T-helper 2 cell (primary cell): ENCODE measurements at places on chromosomes 1 and 21.

DNA sequence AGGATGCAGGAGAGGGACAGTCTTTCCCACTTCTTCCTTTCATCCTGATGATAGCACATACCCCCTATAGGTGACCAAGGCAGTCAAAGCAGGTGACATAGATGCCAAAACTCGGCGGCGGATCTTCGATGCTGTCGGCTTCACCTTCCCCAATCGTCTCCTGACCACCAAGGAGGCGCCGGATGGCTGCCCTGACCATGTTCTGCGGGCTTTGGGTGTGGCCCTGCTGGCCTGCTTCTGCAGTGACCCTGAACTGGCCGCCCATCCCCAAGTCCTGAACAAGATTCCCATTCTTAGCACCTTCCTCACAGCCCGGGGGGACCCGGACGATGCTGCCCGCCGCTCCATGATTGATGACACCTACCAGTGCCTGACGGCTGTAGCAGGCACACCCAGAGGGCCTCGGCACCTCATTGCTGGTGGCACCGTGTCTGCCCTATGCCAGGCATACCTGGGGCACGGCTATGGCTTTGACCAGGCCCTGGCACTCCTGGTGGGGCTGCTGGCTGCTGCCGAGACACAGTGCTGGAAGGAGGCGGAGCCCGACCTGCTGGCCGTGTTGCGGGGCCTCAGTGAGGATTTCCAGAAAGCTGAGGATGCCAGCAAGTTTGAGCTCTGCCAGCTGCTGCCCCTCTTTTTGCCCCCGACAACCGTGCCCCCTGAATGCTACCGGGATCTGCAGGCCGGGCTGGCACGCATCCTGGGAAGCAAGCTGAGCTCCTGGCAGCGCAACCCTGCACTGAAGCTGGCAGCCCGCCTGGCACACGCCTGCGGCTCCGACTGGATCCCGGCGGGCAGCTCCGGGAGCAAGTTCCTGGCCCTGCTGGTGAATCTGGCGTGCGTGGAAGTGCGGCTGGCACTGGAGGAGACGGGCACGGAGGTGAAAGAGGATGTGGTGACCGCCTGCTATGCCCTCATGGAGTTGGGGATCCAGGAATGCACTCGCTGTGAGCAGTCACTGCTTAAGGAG lies 2.9 kb downstream of the NCDN start:
- no peak for DNase-seq

- DNase-seq = no peak
These were observed 14.6 kb upstream of the PAPPA2 start for GRCh38 chr1:176448340-176448739.

- no peak for DNase-seq
These were observed 37.0 kb downstream of the IL6R start for GRCh38 chr1:154442006-154442740.

DNA sequence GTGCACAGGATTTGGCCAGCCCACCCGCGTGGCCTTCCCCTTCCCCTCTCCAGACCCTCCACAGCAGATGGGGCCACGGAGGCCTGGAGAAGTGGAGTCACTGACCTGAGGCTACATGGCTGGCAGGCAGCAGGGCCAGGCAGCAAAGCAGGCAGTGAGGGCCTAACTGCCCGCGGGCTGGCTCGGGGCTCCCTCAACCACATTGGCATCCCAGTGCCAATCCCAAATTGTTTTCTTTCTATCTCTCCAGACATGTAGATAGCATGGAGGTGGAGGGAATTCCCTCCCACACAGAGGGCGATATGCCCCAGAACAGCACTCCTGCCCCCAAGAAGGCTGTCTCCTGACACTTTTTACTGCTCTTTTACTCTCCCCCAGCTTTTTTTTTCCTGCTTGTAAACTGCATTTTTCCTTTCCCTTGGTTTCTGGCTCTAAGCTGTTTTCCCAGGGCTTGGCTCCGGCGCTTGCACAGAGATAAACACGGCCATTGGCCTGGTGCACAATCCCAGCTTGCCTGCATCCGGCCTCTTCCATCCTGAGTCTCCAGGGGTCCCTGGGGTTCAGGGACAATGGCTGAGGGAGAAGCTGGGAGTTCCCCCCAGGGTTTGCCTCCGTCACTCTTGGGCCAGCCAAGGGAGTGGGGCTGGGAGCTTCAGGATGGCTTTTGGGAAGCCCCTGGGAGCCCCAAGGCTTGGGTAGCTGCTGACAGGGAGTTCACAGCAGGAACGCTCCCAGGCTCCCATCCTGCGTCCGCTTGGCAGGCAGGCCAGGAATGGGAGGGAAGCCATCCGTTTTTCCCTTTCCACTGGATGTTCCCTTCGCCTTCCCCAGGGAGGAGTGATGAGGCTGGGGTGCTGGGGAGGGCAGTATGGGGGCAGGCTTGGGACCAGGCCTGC lies 7.0 kb downstream of the EPHX1 start:
- DNase-seq = no peak

DNA sequence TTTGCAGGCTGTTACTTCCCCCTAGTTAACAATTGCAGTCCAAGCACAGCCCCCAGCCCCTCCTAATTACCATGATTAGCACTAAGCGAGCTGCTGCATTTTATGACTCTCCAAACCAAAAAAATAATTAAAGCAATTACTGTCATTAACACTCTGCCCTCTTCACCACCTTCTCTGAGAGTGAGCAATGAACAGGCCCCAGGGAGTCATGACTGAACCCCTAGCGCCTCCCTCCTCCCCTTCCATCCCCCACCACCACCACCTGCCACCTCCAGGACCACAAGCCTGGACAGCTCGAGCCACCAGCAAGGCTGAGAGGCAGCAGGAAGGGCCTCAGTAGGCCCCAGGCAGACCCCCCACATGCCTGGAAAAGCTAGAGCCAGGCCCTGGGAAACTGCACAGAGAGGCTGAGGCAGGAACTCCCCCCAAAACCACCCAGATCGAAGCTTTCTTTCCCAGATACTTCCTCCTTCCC lies 35.5 kb upstream of the ZC3H12A start:
- DNase-seq = no peak

DNA sequence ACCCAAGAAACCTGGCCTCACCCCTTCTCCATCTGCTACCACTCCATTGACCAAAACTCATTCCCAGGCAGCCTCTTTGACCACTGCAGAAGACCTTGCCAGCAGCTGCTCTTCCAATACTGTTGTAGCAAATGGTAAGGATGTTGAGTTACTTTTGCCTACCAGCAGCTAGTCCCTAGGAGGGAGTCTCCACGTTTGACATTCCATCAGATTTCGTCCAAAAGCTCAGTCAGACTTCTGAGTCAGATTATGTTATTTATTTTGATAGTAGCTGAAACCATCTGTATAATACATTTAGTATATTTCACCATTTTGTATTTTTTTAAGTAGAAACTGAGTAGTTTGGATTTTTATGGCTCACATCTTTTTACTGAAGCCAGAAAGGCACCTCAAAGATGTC lies 51.5 kb upstream of the WNT2B start:
- DNase-seq = no peak

DNA sequence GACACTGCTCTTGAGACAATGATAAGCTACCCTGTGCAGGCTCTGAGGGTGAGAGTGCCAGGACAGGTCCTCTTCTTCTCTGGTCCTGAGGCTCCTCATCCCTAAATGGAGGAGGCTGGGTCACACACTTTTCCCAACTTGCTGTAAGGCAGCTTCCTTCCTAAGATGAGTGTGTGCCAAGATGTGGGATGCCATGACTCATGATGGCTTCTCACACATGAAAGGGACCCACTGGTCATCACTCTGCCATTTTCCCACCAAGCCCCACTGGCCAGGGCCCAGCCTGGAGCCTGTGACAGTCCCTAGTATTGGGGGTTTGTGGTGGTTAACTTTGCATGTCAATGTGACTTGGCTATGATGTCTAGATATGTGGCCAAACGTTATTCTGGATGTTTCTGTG lies 54.4 kb downstream of the CNIH3 start:
- no peak for DNase-seq

GRCh38 chr1:59697150-59697800 lies 117.5 kb upstream of the HOOK1 start:
- no peak for DNase-seq

- no peak for DNase-seq
These were observed 102.4 kb downstream of the DMRTB1 start for GRCh38 chr1:53561503-53562105.

DNA sequence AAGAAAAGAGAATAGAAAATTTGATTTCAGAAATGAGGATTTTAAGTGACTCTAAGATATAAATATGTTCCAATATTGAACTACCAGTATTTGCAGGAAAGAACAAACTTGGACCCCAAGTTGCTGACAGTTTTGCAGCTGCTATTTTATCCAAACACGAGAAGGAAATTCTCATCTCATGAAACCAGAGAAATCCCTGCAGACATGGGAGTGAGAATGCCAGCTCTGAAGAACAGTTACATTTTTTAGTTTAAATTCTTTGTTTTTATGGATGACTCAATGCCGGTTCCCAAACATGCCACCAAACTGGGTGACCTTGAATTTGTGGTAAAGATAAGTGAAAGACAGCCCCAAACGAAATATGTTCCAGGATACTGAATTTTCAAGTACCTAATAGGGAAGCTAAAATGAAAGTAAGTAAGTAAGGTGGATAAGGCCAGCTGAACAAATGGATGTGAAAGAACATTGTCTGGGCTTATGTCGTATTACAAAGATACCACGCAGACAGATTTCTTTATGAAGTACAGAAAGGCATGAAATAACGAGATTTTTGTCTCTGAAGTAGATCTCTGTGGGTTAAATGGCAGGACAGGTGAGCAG lies 19.9 kb downstream of the TLR5 start:
- no peak for DNase-seq

- DNase-seq = no peak
These were observed 47.6 kb downstream of the PKN2 start for GRCh38 chr1:88731475-88732269.

- no peak for DNase-seq
These were observed 29.3 kb downstream of the ATF3 start for GRCh38 chr1:212637902-212638301.

DNA sequence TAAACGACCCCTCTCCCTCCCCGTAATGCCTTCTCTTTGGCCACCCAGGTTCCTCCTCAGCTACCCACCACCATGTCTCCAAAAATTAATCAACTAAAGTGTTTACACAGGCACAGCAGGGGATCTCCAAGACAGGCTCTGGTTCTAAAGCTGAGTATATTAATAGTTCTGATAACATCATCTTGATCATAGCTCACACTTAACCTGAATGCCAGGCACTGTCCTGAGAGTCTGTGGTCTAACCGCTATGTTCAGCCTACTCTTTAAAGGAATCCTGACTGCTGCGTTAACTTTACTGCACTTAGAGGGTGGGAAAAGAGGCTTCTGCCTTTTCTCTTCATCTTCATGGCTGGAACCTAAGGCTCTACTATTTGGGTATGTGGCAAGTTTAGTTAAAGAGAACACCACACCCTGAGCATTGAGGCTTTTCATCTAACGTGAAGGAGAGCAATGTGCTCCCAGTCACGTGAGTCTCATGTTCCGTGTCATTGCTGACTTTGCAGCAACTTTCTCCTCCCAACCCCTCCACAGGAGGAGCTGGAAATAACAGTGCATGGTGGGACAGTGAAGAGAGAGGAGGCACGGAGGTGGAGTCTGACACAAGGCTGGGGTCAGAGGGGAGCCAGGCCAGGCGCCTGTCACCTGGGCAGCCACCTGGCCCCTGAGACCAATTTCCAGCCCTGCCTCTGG lies 86.4 kb downstream of the FAM78B start:
- no peak for DNase-seq

GRCh38 chr1:180630408-180631193 lies 1.2 kb upstream of the XPR1 start:
- no peak for DNase-seq

- DNase-seq = no peak
These were observed 19.6 kb downstream of the ZNF362 start for GRCh38 chr1:33275706-33276572.

DNA sequence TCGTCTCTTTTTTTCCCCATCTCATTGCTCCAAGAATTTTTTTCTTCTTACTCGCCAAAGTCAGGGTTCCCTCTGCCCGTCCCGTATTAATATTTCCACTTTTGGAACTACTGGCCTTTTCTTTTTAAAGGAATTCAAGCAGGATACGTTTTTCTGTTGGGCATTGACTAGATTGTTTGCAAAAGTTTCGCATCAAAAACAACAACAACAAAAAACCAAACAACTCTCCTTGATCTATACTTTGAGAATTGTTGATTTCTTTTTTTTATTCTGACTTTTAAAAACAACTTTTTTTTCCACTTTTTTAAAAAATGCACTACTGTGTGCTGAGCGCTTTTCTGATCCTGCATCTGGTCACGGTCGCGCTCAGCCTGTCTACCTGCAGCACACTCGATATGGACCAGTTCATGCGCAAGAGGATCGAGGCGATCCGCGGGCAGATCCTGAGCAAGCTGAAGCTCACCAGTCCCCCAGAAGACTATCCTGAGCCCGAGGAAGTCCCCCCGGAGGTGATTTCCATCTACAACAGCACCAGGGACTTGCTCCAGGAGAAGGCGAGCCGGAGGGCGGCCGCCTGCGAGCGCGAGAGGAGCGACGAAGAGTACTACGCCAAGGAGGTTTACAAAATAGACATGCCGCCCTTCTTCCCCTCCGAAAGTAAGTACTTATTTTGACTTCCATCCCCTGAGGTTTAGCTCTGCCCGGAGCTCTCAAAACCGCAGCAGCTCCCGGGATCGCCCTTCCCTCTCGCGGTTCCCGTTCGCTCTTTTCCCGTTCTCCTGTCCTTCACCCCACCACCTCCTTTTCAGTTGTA lies 1.5 kb downstream of the TGFB2 start:
- no peak for DNase-seq

DNA sequence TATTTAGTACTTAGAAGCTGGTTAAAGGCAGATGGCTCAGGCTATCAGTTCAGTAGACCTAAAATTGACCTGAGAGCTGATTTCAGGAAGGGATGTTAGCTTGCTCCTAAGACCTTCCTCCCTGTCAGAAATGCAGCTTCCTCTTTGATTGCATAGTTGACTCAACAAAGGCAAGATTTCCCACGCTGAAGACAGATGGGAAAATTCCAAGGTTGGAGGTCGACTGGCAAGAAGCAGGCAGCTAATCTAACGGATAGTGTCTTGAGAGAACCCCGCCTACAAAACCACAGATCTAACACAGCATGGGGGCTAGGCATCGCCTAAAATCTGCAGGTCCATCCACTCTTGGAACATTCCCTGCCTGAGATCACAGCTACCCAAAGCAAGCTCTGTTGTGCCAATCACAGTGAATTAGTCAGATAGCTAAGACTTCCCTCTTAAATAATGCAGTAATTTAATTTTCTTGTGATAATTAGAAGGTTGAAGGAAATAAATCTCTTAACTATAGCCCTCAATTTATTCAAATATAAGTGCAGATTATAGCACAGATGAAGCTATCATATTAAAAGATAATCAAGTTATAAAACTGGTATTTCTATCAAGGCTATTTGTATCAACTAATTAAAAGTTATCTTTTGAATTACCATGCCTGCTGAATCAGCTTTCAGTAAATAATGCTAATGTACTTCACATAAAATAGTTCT lies 357.8 kb upstream of the SGIP1 start:
- no peak for DNase-seq

DNA sequence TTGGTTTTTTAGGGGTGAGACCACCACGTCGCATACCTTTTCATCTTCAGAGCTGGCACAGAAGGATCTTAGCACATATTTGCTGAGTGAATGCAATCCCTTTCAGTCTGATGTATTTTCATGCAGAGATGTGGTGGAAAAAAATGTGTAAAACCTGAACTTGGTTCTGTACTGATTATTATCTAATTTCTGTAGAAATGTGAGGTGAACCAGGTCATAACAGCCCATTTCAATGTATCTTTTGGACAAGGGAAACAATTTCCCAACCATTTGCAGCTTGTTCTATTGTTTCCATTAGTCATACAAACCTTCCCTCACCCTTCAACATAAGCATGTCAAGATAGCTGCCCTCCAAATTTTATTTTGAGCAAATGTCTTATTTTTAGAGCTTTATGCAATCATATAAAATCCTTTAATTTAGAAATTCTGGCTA lies 46.8 kb upstream of the RUNX1 start:
- DNase-seq = no peak
